Fibroblast of skin of left quadriceps (primary cell): ENCODE measurements at places on chromosomes 3 and 15.

GRCh38 chr3:61564395-61565059 lies 3.2 kb downstream of the PTPRG start:
- DNase-seq: no peak

GRCh38 chr3:46609212-46609721 lies 3.1 kb upstream of the FAM240A start:
- no peak for DNase-seq

DNA sequence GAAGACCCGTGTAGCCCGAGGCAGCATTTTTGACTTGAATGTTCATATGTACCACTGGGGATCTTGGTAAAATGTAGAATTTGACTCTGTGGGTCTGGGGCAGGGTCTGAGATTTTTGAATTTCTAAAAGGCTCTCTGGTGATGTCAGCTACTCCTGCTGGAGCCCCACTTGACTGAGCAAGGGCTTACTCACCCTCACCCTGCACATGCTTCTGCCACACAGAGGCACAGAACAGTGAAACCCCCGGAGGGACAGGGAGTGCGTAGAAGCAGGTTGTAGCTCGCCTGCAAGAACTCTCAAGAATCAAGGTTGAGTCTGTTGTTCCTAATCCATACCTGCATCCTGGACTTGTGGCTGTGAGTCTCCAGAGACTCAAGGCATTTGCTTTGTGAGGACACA lies 41.1 kb downstream of the SLCO3A1 start:
- DNase-seq: no peak

DNA sequence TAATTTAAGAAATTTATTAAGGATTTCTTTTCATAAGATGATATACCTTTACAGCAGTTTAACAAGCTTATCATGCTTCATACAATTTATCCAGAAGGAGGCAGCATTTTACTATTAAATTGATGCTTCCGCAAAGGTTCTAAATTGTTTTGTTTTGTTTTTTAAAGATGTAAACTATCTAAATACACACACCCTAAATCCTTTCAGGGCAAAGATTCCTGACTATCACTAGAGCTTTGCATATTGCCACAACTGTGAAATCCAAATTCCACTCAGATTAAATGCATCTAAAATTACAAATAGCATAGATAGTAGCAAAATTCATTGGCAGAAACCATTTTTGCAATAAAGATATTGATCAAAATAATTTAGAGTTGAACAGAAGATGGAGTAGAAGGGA lies 44.5 kb upstream of the CCNL1 start:
- DNase-seq: peak; percentile 47

- no peak for DNase-seq
Measured at GRCh38 chr3:155356594-155357370, 63.3 kb upstream of the STRIT1 start.

DNA sequence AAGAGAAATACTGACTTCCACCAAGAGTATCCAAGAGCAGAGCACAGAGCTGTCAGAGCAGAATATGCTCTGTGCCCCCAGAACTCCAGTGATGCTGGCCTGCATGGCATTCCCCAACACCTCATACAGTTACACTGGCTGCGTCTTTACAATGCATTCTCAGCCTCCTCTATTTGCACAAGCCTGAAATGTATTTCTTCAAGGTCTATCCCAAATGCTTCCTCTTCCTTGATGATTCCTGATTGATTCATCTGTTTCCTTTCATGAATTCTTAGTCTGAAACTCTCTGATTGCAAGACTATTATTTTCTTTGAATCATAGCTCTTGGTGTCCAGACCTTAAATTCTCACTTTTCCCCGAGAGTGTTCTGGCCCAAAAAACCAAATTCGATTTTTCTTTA lies 664.7 kb downstream of the MECOM start:
- DNase-seq: no peak

GRCh38 chr3:179146911-179147513 lies 1.1 kb upstream of the PIK3CA start:
- peak; percentile 33 for DNase-seq

GRCh38 chr3:14617508-14618023 lies 34.0 kb upstream of the CCDC174 start:
- no peak for DNase-seq

DNA sequence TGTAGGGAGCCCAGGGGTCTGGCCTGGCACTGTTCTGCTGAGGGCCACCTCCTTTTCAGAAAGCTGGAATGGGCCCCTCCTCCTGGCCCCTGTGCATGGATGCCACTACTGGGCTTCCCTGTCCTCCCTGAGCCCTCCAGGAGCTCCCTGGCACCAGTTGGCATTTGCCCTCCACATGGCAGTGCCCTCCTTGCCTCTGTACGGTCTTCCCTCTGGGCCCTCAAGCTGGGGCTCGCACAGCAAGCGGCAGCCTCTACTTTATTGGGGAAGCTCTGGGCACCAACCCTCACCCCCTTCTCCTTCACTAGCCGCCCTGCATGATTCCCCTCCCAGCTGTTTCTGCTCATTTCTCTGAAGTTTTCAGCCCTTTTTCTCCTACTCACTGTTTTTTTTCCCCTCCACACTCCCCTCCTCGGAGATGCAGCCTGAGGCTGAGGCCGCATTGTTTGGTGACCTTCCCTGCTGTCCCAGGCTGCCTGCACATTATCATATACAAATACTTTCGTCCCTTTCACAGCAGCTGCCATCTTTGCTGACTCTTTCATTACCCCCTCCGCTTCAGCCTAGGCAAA lies 127.3 kb downstream of the EEFSEC start:
- no peak for DNase-seq
